ENCODE measurements at places on chromosomes 5 and 9.

- no peak for DNase-seq
These were observed 94.1 kb downstream of the FGF18 start for GRCh38 chr5:171513591-171513990.

DNA sequence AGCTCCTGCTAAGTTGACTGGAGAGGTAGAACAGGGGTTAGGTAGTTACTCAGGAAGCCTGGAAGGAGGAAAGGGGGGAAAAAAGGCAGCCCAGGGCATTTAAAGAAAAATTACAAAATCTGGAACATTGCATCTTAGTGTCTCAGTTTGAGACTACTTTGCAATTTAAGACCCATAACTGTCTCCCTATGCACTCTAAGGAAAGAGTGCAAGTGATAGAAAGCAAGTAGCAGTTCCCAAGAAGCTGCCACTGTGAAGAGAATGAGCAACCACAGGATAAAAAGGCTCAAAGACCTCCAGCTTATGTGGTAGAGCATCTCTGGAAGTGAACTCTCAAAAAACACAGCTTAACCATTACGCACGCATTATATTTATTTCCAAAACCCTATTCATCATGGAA is 141.8 kb downstream of the SLCO4C1 start:
- no peak for DNase-seq

GRCh38 chr5:178314061-178314660 is 81.6 kb upstream of the PHYKPL start:
- DNase-seq, result no peak

GRCh38 chr9:133750982-133751649 is 13.0 kb upstream of the SARDH start:
- DNase-seq, result no peak

DNA sequence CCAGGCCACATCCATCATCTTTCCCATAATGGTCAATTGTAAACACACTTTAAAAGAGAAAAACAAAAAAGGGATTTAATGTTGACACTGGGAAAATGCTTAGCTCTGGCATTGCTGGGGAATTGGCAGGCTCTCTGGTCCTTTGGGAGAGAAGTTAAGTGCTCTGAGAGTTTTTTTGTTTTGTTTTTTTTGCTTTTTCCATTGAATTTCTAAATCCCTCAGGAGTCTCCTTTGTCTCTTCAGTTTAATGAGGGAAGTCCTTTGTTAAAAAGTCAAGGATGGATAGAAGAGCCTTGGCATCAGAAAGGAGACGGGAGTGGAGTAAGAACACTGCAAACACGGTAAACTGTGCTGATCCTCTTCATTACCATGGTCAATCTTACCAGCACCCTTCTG is 7.1 kb upstream of the HAND1 start:
- no peak for DNase-seq

- DNase-seq, result no peak
These were observed 15.0 kb upstream of the FBP1 start for GRCh38 chr9:94654165-94654894.

- DNase-seq, result no peak
These were observed 188.7 kb downstream of the DENND1A start for GRCh38 chr9:123741214-123741613.

- no peak for DNase-seq
These were observed 145.7 kb downstream of the ACER2 start for GRCh38 chr9:19554529-19554928.

GRCh38 chr9:37471942-37472684 is 6.9 kb upstream of the ZBTB5 start:
- no peak for DNase-seq

- no peak for DNase-seq
These were observed 31.1 kb downstream of the POU4F3 start for GRCh38 chr5:146369691-146370090.

- no peak for DNase-seq
These were observed 209.8 kb downstream of the MCTP1 start for GRCh38 chr5:95075111-95075510.

- no peak for DNase-seq
These were observed 106.1 kb downstream of the IRX1 start for GRCh38 chr5:3701694-3702093.

DNA sequence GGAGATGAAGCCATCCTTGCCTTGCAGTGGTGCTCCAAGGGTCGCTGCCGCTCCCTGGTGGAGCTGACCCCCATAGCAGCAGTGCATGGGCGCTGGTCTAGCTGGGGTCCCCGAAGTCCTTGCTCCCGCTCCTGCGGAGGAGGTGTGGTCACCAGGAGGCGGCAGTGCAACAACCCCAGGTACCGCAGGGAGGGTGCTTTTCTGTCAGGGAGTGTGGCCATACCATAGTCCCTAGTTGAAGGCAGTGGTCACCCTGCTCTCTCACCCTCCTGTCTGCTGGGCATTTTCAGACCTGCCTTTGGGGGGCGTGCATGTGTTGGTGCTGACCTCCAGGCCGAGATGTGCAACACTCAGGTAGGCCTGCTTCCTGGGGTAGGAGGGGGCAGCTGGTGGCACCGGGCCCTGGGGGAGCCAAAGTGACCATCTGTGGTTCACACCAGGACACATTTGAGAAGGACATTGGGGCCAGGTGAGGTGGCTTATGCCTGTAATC is 11.2 kb downstream of the ADAMTS13 start:
- no peak for DNase-seq

DNA sequence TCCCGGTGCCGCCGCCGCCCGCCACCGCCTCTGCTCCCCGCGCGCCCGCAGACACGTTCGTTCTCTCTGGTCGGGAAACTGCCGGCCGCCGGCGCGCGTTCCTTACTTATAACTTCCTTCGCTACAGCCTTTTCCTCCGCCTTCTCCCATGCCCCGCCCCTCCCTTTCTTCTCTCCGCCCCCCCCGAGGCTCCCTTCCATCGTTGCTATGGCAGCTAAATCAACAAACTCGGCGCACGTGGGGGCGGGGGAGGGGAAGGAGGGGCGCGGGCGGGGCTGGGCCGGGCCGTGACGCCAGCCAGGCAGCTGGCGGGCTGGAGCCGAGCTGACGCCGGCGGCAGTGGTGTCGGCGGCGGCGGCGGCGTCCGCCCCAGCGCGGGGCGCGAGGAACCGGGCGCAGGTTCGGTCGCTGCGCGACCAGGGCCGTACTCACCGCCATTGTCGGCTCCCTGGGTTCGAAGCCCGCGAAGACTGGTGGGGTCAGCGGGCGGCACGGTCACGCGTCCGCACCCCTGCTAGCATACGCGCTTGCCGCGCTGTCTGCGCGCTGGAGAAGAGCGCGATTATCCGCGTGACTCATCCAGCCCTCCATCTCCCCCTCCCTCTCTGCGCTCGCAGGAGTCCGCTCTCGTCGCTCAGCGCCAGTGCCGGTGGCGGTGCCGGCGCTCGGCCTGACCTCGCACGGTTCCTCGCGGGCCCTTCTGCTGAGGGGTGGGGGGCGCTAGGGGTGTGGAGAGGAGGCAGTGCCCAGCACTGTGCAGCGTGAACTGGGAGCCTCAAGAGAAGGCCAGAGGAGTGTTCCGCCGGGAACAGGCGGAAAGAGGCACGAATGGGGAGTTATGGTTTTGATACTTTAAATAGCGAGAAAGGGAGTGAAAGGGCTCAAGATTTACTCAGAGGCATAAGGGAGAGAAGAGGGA is at the start of gene KLF4:
TSS of gene KLF4 (minus strand) at position 83 of the 919 bp plus-strand sequence. CDS start 597 bp downstream, outside the sequence.
- DNase-seq, result peak; percentile 95

DNA sequence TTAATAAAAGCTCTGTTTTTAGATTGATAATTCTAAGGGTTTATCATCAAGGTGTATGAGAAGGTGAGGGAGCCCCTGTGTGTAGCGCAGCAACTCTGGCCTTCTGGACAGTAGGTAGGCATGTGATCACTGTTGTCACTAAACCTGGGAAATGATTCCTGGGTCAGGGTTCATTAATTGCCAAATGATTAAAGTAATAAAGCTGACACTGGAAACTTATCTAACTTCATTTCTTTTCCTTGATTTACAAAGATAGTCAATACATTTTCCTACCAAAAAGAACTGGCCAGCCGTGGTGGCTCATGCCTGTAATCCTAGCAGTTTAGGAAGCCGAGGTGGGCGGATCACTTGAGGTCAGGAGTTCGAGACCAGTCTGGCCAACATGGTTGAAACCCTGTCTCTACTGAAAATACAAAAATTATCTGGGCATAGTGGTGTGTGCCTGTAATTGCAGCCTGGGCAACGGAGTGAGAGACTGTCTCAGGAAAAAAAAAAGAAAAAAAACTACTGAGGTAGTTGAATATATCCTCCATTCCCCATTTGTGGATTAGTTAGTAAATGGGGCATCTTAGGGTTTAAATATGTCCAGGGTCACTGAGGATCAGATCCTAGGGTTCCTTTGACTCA is 2.4 kb downstream of the EHMT1 start:
- DNase-seq, result no peak

- no peak for DNase-seq
These were observed 121.9 kb upstream of the STK32A start for GRCh38 chr5:147112899-147113298.

GRCh38 chr5:127076315-127077129 is 3.2 kb upstream of the C5orf63 start:
- DNase-seq, result no peak

DNA sequence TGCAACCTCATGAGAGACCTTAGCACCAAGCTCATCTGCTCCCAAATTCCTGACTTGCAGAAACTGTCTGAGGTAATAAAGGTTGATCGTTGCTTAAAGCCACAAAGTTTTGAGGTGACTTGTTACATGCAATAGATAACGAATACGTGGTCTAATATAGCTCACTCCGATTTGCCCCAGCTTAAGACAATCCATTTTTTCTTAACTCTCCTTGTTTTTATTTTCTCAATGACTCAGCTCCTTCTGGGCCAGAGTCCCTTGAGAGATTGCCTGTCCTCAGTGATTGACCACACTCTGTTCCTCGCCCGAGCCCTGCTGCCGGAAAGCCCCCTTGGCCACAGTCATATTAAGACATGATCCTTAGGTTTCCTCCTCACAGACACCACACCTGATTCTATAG is 63.7 kb upstream of the FANCC start:
- DNase-seq, result no peak

DNA sequence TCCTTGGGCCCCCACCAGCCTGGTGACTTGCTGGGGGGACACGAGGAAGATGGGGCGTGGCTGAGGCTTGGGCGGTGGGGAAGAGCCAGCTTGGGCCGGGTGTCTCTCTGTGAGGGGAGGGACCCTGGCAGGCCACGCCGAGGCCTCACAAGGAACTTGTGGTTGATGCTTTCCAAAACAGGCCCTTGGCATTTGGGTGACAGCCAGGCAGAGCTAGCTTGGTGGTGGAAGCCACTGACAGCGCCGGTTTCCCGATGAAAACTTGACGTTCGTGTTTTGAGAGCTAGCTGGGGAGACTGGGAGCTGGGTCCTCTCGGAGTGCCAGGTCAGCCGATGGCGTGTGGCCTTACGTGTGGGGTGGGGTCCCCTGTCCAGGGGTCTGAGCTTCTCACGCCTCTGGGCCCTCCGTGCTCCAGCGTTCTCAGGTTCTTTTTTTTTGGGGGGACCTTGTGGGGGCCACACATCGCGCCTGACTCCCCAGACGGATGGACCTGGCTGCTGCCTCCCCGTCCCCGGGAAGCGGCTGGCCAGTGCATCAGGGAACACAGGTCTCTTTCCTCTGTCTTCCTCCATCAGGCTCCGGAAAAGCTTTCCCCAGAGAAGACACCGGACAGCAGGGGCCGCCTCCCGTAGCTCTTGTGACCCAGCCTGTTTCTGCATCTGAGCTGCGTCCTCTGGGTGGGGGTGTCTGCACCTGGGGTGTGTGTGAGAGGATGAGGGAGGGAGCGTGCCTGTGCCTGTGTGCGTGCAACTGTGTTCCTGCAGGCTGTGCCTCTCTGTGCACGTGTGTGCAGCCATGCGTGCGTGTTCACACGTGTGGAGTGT is 129.3 kb upstream of the LPCAT1 start:
- no peak for DNase-seq

DNA sequence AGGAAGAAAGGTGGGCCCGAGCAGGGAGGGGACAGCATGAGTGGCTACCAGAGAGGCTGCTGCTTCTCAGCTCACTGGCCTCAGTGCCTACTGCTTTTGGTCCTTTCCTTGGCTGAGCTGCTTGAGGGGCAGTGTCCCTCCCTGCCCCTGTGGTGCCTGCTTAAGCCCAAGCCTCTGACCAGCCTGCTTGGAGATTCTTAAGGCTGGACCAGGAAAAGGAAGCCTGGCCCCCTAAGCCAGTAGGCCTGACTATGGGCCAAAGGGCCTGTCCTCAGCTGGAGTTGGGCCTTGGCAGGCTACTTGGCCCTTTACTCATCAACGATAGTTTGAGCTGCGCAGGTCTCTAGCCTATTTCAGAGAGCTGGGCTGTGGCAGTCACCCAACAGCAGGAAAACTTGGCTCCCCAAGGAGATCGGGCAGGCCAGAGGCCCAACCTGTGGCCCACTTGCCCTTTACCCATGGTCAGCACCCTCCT is 24.9 kb downstream of the TCF7 start:
- peak; percentile 61 for DNase-seq

DNA sequence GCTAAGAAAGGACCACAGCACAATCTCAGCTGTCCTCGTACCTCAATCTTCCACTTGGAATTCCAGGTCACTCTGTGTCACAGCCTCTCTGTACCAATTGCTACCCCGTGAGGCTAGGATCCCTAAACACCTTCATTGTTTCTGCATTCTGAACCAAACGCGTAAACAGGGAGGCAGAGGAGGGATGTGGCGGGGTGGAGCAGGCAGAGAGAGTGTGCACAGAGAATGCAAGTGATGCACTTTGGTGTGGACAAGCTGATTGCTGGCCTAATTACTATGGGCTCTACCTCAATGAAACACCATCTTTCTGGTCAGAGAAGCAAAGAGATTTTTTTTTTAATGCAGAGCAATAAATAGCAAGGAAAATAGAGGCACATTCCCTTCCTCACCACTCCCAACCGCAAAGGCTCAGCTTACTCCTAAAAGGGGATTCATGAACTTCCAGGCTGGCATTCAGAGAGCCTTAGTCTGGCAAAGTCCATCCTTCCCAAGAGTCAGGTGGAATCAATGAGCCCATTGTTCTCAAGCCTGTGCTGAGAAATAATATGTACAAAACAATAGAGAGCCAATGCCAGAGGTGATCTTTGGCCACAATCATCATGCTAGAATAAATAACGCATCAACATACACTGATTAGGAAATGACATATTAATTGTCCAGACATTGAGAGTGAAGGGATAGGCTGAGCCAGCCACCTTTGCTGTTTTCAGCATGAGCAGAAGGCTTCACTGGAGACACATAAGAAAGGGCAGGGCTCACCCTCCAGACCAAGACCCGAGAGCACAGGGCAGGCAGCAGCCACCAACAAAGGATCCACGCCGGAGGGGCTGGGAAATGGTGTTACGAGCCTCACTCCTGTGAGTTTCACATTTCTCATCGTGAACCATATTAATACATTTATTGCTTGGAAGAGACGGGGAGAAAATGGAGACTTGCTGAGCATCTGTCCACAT is 278.8 kb downstream of the ENC1 start:
- DNase-seq, result no peak

DNA sequence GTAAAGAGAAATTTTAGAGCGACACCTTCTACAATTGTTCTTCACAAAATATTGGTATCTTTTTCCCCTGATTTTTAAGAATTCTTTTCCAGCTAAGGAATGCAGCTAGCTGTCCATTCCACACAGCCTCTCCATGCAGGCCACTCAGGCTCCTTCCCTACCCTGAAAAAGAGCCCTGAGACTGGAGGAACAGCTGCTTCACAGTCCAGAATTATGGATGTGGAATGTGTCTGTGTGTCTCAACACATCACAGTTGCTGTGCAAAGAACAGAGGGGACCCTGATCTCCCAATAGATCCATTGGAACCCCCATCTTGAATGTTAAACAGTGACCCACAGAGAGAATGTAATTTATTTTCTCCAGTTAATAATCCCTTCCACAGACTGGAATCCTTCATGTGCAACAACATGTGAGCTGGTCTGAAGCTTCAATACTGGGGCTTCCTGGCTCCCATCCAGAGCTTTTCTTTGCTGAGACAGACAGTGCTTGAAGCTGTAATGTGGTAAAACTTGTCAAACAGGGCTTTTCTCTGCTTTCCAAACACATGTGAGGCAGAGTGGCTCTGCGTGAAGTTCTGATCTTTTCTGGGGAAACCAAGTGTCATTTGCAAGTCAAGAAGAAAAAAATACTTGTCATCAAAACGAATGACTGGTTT is 53.3 kb upstream of the SMC5 start:
- DNase-seq, result no peak
